ENCODE measurements at places on chromosomes 5 and 9.
A peak's percentile ranks its signal among the peaks of the same experiment; 100 is the strongest.

DNA sequence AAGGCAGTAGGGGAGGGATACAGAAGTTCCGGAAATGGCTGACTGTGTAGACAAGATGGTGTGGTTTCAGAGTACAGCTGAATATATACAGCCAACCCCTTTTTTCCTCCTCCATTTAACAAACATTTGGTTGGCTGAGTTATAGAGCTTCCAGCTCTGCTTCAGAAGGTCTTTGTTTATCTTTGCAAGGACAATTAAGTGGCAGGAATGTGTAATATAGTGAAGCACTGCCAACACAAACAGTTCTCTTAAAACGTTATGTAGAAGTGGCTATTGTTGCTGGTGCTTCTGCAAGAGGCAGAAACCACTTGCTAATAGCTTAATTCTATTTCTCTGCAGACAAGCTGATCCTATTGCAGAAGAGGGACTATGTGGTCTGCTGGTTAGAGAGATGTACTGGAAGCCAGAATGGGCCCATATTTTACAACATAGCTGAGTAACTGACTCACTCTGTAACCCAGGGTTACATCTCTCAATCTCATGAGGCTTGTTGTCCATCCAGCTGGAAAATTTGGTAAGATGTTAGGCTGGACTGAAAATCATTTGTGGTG, 62.7 kb upstream of the OSMR start:
- no peak for DNase-seq

DNA sequence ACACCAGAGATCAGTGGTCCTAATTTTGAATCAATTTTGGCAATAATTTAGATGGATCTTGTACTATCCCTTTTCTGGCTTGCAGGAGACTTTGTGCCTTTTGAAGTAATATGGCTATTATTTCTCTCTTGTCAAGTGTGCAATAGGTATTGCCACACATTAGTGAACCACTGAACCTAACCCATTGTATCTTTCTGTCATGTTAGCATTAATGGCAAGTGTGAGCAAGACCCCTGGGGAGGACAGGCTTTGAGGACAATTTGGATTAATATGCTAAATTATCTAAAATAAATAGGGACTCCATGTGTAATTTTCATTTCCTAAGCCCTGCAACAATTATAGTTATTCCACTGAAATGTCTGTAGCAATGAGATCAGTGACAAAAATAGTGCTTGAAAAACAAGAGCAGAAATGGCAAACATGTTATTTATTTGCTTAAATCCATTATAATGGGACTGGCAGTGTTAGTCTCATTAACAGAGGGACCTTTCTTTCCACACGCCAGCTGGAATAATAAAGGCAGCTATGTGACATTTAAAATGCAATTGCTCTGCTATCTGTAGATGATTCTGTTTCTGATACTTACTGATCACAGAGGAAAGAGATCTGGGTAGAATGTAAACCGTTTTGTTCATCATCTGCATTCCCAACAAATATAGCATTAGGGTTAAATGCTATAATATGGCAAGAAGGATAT, 753.3 kb upstream of the ZNF608 start:
- no peak for DNase-seq

DNA sequence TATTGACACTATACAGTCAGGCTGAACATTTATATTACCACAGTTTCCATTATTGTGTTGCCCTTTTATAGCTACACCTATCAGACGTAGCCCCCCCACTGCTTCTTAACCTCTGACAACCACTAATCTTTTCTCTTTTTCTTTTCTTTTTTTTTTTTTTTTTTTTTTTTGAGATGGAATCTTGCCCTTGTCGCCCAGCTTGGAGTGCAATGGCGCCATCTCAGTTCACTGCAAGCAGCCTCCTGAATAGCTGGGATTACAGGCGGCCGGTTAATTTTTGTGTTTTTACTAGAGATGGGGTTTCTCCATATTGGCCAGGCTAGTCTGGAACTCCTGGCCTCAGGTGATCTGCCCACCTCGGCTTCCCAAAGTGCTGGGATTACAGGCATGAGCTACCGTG, 75.4 kb downstream of the UHRF2 start:
- no peak for DNase-seq

DNA sequence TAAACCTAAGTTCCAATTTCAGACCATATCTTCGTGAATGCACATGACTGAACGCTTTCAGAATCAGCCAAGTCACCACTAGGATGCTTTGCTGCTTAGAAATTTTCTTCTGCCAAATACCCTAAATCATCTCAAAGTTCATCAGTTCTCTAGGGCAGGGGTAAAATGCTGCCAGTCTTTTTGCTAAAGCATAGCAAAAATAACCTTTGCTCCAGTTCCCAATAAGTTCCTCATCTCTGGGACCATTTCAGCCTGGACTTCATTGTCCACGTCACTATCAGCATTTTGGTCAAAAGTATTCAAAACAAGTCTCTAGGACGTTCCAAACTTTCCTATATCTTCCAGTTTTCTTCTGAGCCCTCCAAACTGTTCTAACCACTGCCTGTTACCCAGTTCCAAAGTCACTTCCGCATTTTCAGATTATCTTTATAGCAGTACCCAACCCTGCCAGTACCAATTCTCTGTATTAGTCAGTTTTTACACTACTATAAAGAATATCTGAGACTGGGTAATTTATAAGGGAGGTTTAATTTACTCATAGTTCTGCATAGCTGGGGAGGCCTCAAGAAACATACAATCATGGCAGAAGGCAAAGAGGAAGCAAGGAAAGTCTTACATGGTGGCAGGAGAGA, 74.8 kb downstream of the NR3C1 start:
- no peak for DNase-seq

DNA sequence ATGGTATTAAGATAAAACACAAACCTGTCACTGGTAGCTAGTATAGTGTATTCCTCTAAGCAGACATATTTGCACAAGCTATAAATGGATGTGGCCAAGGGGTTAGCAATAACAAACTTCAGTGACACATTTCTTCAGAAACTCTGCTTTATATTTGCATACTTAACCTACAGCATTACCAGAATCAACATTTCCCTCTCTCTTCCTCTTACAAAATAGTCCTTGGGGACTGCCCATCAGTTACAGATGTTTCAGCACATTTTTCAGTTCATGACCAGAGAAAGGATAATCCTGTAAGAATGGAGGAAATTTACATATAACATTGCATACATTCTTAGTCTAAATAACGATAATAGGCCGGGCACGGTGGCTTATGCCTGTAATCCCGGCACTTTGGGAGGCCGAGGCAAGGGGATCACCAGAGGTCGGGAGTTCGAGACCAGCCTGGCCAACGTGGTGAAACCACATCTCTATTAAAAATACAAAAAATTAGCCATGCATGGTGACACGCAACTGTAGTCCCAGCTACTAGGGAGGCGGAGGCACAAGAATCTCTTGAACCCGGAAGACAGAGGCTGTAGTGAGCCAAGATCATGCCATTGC, 25.3 kb upstream of the SLC1A1 start:
- DNase-seq, result peak; percentile 89

GRCh38 chr9:134329886-134330285, 3.6 kb downstream of the RXRA start:
- no peak for DNase-seq

- no peak for DNase-seq
Measured at GRCh38 chr5:156314416-156314815, 12.5 kb upstream of the SGCD start.

DNA sequence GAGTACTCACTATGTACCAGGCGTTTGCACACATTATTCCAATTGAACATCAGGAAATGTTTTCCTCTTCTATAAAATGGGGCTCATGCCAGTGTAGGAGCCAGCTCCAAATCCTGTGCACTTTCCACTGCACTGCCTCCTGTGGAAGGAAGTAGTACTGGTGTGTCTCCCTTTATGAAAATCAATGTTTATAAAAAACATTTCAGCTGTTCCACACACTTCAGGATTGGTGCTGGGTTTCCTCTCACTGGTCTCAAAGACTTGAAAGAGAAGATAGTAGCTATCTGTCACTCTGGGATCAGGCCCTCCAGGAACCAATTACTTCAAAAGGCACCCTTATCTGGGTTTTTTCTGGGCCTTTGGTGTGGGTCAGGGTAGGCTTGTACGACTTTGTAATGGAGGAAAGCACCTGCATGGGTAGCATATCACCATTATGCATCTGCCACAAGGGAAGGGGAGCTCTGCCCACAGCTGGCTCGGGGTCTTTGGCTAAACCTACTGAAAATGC, 32.5 kb downstream of the RAB14 start:
- no peak for DNase-seq

GRCh38 chr5:102036927-102037326, 259.2 kb downstream of the SLCO4C1 start:
- DNase-seq, result no peak

DNA sequence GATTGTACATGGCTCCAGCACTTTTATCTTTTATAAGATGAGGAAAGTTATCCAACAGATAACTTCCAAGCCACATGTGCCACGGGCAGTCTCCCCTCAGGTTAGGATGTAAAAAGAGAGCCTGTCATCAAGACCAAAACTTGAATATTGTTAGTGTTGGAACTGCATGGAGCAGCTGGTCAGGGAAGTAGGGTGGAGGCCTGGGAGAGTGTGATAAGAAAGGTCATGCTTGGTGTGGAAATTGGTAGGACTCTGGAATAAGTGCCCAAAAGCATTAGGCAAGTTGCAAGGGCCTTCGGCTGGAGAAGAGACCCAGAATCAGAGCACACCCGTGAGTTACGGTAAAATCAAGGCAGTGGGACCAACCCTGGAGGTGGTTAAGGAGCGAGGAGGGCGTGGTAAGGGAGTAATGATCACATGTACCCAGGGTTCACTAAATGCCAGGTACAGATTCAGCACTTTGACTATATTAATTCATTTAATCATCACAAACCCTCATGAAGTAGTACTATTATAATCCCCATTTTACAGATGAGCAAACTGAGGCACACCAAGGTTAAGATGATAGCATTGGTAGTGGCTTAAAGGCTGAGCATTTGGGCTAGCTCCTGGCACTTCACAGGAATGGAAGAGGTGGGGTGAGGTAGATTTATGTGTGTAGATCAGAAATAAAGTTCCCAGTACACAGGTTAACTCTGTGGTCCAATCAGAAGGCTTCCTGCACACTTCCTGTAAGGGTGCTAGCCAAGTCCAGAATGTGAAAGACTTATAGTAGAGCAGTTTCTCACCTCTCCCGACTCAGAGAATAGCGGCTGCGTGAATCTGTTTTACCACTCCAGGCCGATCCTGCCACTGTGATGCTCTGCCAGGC, 96.5 kb upstream of the ZNF608 start:
- DNase-seq, result no peak

- no peak for DNase-seq
Measured at GRCh38 chr5:127061537-127061936, 11.8 kb downstream of the C5orf63 start.

- DNase-seq, result no peak
Measured at GRCh38 chr5:92562065-92562464, 1019.0 kb downstream of the NR2F1-AS1 start.

- no peak for DNase-seq
Measured at GRCh38 chr5:8840237-8840636, 705.6 kb downstream of the SEMA5A start.

- peak; percentile 12 for DNase-seq
Measured at GRCh38 chr5:118791926-118792734, 196.2 kb downstream of the DTWD2 start.

DNA sequence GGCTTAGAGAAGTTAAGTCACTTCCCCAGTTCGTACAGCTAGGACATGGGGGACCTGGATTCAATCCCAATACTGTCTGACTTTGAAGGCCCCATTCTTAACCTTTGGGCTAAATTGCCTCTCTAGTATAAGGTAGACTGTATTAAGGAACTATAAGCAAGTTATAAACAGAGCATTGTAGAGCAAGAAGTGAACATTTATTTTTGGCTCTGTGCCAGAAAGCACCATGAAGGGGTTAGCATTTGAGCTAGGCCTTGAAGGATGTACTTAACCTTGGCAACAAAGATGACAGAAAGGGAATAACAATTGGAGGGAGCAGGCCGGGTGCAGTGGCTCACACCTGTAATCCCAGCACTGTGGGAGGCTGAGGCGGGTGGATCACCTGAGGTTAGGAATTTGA, 32.8 kb downstream of the GALNT10 start:
- DNase-seq, result no peak

DNA sequence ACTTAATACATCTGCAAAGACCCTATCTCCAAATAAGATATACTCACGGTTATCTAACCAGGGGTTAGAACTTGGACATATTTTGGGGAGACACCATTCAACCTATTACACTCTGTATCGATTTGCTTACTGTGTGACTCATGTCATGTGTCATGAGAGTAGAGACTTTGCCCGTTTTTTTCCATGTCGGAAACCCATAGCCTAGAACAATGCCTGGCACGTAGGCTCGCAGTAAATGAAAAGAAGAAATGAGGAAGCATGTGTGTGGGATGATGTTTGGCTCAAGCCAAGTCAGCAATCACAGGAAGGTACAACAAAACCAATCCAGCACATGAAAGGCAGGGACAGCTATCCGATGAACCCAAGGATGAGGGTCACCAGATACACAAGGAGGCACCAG, 94.6 kb upstream of the DNAH5 start:
- DNase-seq, result no peak

DNA sequence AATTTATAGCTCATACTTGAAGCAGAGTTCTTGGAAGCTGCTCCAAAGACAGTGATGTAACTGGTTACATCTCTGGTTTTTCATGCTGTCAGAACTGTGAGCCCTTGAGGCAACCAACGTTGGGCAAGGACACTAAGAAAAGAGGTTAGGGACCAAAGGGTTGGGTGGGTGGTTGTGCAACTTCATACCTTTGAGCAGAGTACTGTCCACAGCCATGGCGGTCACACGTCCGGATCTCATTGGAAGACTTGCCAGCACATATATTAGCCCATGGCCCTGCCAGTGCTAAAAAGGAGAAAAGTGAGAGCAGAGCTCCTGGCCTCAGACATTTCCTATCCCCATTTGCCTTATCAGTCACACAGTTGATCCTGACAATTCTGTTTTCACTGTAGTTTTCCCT, 2.1 kb downstream of the LECT2 start:
- DNase-seq, result no peak

DNA sequence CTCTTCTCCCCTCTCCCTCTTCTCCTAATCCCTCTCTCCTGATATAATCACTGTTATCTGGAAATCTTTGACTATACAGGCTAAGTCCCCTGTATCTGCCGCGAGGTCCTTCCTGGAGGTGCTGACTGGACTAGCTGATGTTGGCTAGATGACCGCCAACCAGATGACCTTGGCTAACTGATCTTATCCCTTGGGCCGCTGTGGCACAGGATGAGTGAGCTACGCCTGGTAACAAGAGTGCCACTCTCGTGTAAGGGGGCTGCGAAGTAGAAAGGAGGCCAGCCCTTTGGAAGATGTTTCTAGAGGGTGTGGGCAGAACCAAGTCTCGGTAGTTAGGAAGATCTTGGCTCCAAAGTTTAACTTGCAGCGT, 345 bp upstream of the PRRC1 start:
- DNase-seq, result no peak

- DNase-seq, result no peak
Measured at GRCh38 chr5:25448646-25449045, 803.9 kb upstream of the CDH10 start.

- DNase-seq, result no peak
Measured at GRCh38 chr5:56552612-56553268, 262.6 kb upstream of the MAP3K1 start.

DNA sequence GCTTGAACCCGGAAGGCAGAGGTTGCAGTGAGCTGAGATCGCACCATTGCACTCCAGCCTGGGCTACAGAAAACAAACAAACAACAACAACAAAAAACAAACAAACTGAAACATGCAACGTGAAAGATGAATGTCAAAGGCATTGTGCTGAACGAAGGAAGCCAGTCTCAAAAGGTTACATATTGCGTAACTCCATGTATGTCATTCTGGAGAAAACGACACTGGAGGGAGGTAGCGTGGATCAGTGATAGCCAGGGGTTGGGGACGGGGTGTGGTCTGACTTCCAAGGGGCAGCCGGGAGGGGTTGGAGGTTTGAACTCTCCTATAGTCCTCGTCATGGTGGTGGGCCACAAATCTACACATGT, 12.1 kb upstream of the WDR5 start:
- DNase-seq, result no peak

Measured in GM06990 (cell line).